Right renal pelvis (tissue), 4 donors: ENCODE measurements at places on chromosomes 7 and 10. TPM values are rescaled to one million over a fixed set of nuclear protein-coding genes. Genes with fewer than 3 reads are reported as not detected.

Gene SP4
- 16.3 TPM for polyA plus RNA-seq

Gene TMEM184A
- 6.4 TPM for polyA plus RNA-seq

DNA sequence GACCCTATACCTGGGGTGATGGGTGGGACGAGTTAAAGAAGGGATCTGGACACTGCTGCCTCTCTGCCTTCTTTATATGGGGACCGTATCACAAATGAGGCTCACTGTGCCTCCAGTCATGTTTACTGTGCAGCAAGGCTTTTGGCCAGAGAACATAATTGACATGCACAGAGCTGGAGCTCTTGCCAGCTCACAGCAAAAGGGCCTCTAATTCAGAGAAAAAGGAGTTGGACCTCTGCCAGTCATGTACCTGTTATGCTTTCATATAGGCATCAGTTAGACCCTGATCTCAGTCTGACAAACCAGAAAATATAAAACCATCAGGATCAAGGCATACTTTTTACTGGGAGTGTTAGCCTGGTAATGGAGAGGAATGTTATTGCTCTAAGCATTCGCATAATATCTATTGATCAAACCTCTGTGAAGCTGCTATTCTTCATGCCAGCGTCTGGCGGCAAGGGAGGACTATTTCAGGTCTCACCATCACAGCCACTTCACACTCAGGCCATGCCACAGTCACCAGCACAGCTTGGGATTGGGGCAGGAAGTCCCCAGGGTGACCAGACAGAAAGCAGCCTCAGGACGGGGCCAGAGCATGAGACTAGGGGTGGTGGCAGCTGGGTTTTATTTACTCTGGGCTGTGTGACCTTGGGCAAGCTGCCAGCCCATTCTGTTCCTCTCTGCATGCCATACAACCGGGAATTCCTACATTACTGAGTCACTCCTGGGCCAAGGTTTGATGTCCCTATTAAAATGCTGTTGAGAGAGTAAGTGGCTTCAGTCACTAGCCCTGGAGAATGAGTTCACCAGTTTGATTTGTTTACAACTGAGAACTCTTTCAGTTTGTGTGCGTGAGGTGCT lies 90.1 kb downstream of the NPSR1 start:
- no peak for DNase-seq

DNA sequence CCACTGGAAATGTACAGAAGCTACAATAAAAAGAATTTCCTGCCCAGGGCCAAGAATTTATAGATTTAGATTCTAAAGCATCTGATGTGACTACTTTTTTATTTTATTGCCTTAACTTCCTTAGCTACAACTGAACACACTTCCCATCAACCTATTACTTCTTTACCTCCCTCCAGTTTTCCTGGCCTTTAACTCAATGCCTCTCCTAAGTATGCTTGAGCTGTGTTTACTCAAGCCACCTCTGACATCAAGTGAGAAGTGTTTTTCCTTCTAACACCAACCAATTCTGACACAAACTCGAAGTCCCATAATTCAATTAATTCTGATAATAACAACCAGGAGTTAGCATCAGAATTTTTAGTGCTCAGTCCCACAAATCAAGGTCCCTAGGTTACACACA lies 170.0 kb downstream of the IMMP2L start:
- no peak for DNase-seq

DNA sequence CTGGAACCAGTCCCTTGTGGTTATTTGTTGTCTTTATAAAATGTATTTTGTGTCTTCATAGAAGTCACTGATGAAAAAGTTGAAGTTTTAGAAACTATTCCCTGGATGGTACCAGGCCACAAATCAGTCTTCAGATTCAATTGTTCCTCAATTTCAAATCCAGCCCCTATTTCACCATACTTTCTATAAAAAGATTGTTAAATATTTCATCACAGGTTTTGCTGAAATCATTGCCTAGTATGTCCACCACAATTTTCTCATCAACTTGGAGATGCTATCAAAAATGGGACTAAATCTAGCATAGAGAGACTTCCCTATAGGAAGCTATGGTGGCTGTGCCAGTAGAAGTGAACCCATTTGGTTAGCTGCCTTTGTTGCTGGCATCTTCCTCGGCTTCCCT lies 118.5 kb downstream of the RAB18 start:
- no peak for DNase-seq

DNA sequence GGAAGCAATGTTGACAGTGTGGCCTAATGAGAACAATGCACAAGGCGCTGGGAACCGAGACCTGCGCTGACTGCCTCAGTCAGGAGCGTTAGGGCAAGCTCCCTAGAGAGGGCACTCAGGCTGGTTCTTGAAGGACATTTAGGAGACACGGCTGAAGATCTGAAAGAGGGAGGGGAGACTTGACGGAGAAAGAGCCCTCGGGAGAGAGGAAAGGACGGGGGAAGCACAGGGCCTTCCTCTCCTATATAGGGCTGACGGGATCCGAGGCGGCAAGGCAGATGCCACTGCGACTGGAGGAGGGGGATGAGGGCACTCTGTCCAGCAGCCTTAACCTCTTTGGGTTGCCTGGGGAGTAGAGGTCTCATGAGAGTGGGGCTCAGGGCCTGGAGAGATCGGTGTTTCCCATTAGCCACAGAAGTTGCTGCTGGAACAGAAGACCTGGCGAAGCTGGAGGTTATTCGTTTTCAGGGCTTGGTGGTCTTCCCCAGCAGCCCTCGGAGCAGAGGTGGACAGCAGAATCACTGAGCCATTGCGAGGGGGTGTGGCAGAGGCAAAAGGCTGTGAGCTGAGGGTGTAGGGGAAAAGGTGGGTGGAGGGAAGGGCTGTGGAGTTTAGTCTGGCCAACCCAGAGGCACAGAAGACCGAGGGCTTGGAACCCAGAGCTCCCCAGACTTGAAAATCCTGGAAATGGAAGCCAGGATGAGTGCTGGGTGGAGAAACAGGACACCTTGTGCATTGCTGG lies 36.0 kb downstream of the CLEC2L start:
- DNase-seq = no peak

DNA sequence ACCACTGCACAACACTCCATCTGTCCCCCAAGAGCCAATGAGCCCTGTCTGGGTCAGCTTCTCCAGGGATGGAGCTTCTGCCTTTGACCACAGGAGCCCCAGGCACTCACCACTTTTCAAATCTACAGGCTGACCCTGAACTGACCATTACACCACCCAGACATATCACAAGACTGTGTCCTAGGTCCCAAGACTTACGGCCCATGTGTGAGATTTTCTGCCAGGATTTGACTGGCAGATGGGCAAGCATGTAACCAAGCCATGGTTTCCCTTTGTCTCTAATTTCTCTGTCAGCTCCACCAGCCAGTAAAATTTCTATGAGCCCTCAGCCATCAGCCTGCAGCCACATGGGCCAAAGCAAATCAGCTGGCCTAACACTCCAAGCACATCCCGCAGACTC lies 92.5 kb downstream of the SH3PXD2A start:
- no peak for DNase-seq

GRCh38 chr10:88117869-88118632 lies 254.6 kb downstream of the PTEN start:
- DNase-seq = no peak

DNA sequence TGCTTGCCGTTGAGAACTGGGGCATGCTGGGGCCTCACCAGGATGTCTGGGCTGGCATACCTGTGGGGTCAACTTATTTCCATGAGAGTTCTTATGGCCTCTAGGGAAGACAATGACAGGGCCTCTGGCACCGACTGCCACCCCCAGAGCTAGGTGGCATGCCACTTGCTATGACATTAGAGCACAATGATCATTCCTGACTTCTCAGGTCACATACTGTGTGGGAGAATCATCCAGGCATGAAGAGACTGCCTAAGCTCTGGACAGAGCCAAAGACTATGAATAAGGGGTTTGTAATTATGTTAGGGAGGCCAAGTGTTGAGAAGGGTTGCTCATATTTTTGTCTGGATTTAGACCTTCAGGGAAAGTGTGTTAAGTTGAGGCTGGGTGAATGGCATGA lies 97.5 kb downstream of the PTPN20 start:
- DNase-seq = no peak

DNA sequence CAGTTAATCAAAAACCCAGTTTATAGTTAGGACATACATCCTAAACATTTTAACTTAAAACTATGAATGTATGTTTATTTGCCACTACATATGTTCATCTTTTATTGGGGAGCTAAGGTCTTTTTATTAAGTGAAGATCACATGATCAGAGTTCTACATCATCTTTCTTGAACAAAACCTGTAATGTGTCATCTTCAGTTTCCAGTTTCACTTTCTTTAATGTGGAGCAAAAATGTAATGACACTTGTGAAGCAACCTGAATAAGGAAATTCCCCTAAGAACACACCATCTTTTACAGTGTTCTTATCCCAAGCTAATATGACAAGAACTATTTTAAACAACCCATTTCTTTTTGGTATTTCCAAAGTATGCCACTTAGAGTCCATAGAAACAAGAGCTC lies 166.7 kb upstream of the BET1 start:
- DNase-seq = no peak
